Kidney (tissue), 22 donors: ENCODE measurements at places on chromosomes 4 and X.
A peak's percentile ranks its signal among the peaks of the same experiment; 100 is the strongest.

GRCh38 chr4:19010761-19011160 is 989.2 kb upstream of the LCORL start:
- no peak for DNase-seq

- DNase-seq, result no peak
These were observed 108.1 kb upstream of the TRPC5 start for GRCh38 chrX:112190646-112191045.

DNA sequence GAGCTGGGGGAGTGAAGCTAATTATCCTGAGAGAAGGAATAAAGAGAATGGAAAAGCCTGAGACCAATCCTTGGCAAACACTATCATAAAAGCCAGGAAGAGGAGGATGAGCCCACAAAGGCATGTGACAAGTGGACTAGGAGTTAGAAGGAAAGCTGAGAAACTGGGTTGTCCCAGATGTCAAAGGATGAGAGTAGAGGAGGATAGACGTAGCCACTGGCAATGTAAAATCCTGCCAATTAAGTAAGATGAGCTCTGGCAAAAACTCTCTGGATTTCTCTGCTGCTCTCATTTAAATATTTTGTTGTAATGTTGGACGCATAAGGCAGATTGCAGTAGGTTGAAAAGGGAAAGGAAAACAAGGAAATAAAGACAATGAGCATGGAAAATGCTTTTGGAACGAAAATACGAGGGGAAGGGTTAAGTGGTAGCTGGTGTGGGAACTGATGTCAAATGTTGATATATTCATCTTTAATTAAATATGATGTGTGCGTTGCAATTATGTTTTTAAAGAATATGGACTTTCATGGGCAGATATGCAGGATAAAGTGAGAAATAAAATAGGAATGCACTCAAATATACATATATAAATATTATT is 14.2 kb upstream of the VEGFC start:
- no peak for DNase-seq

- no peak for DNase-seq
These were observed 26.9 kb downstream of the AFF1 start for GRCh38 chr4:86961605-86962295.

DNA sequence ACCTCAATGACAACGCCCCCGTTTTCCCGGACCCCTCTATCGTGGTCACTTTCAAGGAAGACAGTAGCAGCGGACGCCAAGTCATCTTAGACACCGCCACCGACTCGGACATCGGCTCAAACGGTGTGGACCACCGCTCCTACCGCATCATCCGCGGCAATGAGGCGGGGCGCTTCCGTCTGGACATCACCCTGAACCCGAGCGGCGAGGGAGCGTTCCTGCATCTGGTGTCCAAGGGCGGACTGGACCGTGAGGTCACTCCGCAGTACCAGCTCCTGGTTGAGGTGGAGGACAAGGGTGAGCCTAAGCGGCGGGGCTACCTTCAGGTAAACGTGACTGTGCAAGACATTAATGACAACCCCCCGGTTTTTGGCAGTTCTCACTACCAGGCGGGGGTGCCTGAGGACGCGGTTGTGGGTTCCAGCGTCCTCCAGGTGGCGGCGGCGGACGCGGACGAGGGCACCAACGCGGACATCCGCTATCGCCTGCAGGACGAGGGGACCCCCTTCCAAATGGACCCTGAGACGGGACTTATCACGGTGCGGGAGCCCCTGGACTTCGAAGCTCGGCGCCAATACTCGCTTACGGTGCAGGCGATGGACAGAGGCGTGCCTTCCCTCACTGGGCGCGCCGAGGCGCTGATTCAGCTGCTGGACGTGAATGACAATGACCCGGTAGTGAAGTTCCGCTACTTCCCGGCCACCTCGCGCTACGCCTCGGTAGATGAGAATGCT is 2.2 kb downstream of the FAT4 start:
- DNase-seq, result peak; percentile 77

DNA sequence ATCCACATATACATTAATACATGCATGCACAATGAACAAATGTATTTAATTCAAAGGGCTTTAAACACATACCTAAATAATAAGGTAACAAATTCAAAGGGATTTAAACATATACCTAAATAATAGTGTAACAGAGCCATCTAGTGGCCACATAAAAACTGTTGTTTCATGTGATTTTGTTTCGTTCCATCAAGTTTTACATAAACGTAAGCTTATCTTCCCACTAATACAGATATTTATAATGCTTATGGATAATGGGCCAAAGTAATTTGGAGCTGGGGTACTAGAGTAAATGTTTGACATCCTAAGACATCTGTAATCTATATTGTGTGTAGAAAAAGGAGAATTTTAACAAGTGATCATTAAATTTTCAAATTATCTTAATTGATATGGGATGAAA is 82.3 kb downstream of the PRSS12 start:
- no peak for DNase-seq

DNA sequence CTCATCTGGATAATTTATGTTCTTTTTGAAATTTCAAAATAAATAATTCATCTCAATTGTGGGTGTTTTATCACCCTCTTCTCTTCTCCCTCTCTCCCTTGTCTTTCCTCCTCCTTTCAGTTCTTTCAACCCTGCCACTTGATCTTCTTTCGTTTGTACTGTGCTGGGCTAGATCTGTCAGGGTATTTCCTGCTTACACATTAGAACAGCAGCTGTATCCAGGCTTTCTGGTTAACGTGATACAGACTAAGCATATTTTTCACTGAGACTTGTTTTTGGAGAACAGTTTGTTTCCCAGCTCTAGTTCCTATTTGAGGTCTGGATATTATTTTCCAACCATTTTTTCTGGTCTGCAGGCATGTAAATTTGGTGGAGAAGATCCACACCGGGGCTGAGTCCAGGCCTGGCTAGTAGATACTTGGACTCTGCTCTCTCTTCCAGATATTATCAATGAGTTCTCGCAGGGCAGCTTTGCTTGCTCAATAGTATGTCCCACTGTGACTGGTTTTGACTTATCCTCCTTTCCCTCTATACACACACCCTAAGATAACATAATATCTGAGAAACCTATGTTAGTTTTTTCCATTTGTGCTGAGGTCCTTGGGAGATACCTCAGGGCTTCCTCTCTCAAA is 1310.7 kb upstream of the TENM3 start:
- DNase-seq, result no peak

- no peak for DNase-seq
These were observed 60.4 kb downstream of the FNIP2 start for GRCh38 chr4:158829254-158829653.

DNA sequence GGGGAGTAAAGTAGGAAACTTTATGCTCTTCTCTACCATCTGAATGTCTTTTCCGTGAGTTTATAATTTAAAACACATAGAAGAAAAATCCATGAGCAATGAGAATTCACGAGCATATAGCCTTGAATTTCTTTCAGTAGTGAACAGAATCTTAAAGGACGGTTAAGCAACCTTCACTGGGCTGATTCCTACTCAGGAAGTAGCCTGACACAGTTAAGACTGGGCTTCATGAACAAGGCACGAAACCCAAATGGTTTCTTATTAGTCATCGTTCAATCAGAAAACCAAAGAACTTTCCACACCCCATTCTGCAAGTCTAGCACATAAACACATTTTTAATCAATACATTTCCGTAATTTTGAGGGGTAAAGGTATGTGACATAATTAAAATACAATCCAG is 95.8 kb downstream of the SH3KBP1 start:
- DNase-seq, result no peak

GRCh38 chr4:73613130-73613529 is 7.1 kb downstream of the RASSF6 start:
- peak; percentile 33 for DNase-seq

DNA sequence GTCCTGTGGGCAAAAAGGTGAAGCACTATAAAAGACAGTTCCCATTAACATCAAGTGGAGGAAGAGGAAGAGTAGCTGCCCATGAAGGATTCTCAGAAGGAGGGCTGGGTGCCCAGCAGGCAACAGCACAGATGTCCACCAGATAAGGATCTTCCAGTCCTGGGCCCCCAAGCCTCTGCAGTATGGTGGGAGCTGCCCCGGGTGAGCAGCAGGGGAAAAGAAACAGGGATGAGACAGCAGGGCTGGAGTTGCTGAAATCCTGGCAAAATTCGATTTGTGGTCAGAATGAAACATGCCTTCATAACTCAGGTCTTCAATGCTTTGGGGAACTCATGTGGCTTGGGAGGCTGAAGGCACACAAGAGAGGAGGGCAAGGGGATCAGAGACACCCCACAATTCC is 94.6 kb downstream of the RASL11B start:
- no peak for DNase-seq

GRCh38 chrX:40175511-40176350 is 78.0 kb upstream of the BCOR start:
- peak; percentile 89 for DNase-seq

DNA sequence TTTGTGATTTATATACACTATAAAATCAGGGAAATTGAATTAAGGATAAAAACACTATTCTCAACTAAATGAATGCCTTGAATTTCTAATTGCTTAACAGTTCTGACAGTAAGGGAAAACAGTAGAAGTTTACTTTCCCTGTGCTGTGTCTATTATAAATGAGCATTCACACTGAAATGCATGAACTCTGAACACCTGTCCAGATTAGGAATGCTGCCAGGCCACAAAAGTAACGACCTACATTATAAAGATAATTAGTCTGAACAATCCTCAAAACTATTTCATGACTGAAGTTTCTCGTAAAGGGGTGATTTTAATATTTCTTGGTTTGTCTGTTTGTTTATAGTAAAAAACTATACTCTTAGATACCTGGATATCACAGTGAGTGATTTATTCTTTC is 2.0 kb downstream of the NDST3 start:
- DNase-seq, result no peak

GRCh38 chr4:114519368-114519767 is 79.2 kb upstream of the UGT8 start:
- DNase-seq, result no peak

DNA sequence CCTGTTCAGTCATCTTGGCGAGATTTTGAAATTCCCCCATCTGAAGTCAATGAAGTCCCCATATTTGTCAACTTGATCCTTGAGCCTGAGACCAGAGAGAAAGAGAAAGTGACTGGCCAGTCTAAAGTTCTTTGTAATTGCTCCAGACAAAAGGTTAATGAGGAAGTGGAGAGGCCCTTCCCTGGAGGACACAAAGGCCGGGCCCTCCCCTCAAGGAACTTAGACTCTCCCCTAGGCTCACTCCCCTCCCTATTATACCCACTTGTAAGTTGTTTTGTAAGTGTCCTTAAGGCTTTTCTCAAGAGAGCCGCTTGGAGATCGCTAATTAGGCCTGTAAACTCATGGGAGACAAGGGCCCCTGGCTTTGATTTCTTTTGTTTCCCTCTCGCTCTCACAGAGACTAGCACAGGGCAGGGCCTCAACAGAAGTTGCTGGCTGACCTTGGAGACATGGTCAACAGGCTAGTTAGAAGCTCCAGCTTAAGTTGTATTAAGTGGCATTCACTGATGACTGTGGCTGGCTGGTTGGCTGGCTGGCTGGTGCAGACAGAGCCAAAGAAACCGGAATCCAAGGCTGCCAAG is 20.3 kb upstream of the GPC4 start:
- no peak for DNase-seq

GRCh38 chr4:155496294-155496626 is 119.5 kb upstream of the MAP9 start:
- no peak for DNase-seq

DNA sequence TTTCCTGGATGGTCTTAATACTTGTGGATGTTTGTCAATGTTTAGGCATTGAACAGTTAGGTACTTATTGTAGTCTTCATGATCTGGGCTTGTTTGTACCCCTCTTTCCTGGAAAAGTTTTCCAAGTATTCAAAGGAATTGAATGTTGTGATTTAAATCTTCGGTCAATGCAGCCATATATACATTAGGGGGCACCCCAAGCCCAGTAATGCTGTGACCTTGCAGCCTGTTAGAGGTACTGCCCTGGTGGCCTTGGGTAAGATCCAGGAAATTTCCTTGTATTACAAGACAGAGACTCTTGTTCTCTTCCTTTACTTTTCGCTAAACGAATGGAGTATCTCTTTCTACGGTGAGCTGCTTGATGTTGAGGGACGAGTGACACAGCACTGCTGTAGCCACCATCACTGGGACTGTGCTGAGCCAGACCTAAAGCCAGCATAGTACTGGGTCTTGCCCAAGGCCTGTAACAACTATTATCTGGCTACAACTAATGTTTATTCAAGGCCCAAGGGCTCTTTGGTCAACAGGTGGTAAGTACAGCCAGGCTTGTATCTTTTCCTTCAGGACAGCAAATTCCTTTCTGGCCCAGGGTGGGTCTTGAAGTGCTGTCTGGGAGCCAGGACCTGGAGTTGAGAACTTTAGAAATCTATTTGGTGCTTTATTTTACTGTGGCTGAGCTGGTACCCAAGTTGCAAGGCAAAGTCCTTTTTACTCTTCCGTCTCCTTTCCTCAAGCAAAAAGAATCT is 118.3 kb upstream of the ATOH1 start:
- no peak for DNase-seq

DNA sequence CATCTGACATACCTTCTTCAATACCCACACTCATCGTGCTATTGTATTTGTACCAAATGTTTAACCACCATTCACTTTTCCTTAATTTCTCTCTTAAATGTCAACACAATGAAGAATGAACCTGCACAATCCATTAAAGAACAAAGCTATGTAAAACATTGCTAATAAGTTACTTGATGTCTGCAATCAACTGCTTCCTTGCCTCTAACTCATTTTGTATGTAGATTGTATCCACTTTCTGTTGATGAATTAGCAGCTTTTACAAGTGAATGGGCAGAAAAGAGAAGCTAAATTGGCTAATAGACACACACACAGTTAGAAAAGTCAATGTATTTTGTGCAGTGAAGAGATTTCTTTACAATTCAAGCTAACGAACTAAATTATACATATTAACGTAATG is 212.5 kb upstream of the NDST3 start:
- no peak for DNase-seq

GRCh38 chr4:78468272-78468671 is 83.3 kb upstream of the ANXA3 start:
- DNase-seq, result no peak

DNA sequence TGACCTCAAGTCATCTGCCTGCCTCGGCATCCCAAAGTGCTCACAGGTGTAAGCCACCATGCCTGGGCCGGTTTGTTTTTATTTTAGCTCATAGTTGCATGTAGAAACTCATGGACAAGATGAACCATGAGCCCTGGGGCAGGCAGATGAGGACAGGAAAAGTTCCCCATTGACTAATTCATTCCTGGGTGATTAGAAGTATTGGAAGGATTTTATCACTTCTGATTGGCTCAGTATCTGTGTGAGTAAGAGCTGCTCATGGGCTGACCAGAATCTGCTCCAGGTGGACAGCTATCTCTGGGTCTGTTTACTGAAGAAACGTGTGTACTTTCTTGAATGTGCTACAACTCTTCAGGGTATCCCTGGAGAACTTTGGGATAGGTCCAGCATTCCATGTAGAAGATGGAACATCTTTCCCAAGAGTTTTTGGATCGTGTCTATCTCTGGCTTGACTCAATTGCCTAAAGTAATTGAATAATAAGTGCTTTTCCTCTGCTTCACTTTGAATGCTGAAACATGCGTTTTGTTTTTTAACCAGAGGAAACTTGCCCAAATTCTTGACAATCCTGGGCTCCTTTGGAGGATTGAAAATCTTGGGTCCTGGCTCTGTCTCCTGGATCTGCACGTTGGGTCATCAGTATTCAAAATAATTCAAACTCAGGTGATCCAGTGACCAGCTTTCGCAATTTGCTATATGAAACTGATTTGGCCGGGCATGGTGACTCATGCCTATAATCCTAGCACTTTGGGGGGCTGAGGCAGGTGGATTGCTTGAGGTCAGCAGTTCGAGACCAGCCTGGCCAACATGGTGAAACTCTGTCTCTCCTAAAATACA is 88.6 kb upstream of the DHRSX start:
- DNase-seq, result no peak
